ENCODE measurements at places on chromosomes 2 and 18.

DNA sequence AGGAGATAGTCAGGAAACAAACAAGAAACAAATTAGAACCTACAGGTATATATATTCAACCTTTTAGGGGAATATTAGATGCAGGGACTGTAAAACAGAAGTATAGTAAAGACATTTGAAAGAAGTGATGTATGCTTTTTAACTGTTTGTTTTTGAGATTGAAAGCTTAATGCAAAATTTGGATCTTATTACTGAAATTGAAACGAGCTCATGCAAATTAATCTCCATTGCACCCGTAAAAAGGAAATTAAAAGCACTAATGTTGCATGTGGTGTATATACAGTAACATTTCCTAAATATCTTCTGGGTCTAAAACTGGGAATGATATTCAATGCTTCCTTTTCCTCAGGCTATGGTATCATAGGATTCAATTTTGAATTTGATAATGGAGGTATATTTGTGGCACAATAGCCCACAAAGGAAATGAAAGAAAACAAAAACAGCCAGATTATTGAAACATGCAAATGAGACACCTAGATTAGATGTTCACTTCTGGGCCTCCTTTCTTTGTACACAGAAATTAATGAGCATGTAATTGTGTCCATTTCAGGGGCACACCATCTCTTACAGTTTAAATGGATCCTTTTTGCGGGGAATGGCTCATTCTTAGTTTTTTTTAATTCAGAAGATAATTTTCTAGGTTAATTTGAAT is 1.6 kb upstream of the ELOA2 start:
- DNase-seq = no peak

- DNase-seq = no peak
Measured at GRCh38 chr18:30135938-30136337, 906.6 kb downstream of the DSC3 start.

- DNase-seq = no peak
Measured at GRCh38 chr2:27527182-27527581, 30.5 kb downstream of the GCKR start.

DNA sequence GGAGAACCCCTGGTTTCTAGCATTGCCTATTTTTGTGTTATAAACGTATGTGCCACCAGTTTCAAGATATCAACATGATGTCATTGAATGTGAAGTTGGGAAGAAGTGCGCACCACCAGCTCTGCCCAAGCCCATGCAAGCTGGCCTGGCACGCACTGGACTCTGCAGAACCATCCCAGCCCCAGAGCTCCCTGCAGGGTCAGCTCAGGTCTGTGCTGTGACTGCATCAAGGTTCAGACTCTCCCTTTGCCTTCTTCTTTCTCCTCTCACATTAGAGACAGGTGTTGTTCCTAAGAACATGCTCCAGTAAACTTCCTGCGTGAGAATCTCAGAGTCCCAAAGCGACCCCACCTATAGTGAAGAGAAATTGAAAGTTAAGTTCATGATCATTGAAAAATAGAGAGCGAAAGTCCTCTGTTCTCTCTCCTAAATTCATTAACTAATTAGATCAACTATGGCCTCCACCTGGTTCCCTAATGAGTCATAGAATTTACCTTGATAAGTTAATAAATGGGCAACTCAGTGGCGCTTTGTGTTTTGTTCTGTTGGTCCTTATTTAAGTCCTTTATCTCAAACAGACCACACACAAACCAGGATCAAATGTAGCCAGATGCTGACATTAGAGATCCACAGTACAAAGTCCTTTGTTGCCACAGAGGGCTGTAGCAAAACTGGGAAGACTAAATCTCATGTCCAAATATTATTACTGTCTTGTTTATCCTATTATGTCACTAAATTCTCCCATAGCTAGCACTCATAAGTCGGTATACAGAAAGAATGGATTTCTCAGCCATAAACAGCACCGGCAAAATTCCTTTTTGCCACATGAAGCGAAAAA is 432.3 kb downstream of the STK39 start:
- DNase-seq = no peak

DNA sequence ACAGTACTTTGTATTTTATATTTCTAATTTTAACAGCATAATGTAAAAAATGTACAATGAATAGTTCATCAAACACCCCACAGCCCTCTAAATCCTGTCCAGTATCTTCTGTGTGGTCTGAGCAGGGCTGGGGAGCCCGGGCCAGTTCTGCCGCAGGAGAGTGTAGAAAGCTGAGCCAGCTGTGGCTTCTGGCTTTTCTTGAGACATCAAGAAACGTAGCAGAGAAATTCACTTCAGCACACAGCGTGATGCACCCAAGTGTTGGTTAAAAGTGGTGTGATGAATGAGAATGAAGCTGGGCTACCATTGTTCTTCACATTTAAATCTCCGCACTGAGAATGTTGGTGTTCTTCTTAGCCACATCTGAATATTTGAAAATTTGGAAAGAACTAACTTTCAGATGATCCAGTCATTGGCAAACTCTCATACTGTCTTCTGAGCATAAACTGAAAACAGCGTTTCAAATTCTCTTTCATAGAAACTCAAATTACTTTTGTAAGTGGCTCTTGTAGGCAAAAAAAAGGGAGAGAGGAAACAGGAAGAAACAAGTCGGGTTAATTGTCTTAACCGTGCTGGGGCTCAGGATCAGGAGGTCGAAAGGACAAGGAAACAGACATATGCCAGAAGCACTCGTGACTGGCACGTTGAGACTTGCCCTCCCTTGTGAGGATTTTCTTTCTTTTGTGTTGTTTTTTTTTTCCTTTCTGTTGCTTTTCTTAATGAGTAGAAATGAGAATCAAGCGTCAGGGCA is 23.4 kb upstream of the TMEM87B start:
- no peak for DNase-seq

DNA sequence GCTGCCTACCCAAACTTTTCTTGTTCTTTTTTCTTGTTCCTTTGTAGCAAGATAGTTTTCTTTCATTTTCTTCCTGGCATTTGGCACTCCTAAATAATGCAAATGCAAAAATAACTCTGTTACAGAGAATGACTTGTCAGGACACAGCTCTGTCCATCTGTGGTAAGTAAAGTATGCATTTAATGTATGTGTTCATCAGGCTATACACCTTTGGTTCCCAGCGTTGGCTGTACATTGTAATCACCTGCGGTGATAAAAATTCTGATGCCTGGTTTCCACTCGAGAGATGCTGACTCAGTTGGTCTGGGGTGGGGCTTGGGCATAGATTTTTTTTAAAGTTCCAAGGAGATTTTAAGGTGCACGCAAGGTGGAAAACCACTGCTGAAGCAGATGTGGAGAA is at the start of gene SERPINB13:
Gene SERPINB13, plus strand, starts transcription at position 378 of the 400 bp plus-strand sequence. CDS start 1,325 bp downstream, outside the sequence.
- DNase-seq = no peak

GRCh38 chr2:1744446-1745170 is at the start of gene PXDN:
TSS of gene PXDN (minus strand) at chr2:1744515. CDS start at chr2:1744455, 60 bp downstream.
- DNase-seq = no peak

- DNase-seq = no peak
Measured at GRCh38 chr2:181022652-181023051, 42.2 kb downstream of the UBE2E3 start.

DNA sequence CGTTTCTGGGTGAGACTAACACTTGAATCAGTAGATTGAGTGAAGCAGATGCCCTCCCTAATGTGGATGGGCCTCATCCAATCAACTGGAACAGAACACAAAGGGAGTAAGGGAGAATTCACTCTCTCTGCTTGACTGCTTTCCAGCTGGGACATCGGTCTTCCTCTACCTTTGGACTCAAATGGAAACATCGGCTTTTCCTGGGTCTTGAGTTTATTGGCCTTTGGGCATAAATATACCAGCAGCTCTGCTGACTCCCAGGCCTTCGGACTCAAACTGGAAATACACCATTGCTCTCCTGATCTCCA is 311.6 kb downstream of the STK39 start:
- no peak for DNase-seq

DNA sequence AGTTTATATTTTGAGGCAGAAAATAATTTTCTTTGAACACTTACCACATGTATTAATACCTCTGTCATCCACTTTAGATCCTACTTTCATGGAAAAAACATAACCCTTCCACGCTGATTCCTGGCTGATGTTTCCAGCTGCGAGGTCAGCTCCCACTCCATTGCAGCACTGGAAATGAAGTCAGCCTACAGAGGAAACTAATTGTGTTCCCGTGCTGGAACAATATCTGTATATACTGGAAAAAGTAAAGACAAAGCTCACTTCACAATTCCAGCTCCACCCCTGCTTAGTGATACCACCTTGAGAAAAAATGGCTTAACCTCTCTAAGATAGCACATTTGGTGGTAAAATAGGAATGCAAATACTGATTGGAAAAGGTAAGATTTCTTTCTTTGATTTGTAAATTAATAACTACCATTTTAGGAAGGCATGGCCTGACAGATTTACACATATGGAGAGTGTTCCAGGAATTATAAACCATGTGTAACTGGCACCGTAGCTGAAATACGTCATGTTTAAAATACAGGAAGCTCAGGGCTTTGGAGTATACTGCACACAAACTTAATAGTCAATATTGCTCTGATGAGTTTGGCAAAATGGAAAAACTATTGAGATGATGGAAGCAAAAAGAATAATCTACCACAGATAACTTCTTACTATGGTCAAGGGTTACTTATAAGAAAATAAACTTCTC is 90.0 kb downstream of the TRIB2 start:
- no peak for DNase-seq

- DNase-seq = no peak
Measured at GRCh38 chr2:79831961-79832360, 319.1 kb downstream of the CTNNA2 start.

- no peak for DNase-seq
Measured at GRCh38 chr2:151200844-151201243, 60.8 kb downstream of the RBM43 start.

DNA sequence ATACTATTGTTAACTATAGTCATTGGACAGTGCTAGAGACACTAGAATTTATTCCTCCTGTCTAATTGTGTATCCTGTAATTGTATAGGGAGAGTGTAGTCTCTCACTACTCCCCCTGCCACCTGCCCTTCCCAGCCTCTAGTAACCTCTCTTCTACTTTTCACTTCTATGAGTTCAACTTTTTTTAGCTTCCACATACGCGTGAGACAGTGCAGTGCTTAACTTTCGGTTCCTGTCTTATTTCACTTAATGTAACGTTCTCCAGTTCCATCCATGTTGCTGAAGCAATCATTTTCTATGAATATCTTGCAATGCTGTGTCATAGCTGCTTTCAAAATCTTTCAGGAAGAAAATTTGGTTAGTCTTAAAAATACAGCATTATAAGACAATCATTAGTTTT is 22.8 kb upstream of the RUFY4 start:
- no peak for DNase-seq

GRCh38 chr2:101356055-101356454 is 31.2 kb downstream of the CREG2 start:
- no peak for DNase-seq

GRCh38 chr2:10966056-10966455 is 54.3 kb downstream of the KCNF1 start:
- DNase-seq = no peak

- DNase-seq = no peak
Measured at GRCh38 chr18:47512056-47512455, 260.6 kb upstream of the SKOR2 start.

DNA sequence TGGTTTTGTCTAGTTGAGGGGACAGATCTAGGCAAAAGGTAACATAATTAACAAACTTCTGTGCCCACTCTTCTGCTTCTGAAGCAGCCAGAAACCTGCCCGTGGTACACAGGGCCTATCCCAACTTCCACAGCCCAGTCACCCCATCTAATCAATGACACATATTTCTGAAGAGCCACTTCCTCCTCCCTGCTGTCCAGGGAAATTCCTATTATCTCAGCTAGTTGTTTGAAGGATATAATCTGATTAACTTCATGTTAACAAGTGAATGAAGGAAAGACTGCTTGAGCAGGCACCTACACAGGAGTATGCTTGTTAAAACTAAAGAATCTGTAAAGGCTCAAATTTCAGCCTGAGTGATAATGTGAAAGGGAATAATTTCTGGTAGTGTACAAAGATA is 61.4 kb downstream of the CCDC148 start:
- no peak for DNase-seq

GRCh38 chr2:80333886-80334285 is 29.3 kb upstream of the LRRTM1 start:
- DNase-seq = no peak

- DNase-seq = no peak
Measured at GRCh38 chr2:172285010-172285621, 142.3 kb upstream of the ITGA6 start.

GRCh38 chr2:73528688-73529087 is 113.5 kb downstream of the NAT8 start:
- no peak for DNase-seq

DNA sequence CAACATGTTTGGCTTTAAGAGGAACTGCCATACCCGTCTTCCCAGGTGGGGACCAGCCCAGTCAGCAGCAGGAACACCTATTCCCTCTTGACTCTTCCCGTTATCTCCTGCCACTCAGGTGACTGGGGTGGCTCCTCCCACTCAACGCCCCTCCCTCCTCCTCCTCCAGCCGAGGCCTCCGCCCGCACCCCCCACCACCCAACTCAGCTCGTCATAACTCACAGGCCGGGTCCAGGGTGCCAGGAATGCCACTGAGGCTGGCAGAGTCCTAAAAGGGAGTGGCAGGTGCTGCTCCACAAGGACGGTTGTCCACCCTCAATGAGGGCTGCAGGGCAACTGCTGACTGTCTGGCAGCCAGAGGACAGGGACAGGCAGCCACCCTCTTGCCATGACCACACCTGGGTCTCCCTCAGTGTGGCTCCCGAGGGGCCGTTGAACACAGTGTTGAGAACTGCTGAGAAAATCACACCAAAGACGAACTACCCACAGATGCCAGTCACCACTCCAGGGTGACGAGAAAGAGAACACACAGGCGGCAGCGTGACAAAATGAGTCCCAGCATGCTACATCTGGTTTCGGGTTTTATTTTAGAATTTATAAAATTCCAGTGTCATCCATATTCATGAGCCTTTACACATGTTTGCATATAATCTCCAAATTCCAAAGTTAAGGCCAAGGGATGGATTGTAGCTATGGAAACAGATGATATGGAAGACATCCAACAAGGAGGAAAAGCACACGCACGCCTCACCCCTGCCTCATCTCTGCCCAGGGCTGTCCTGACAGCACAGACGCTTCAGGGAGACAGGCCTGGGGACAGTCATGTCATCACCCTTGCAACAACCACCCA is 38.5 kb downstream of the ANO7 start:
- no peak for DNase-seq

DNA sequence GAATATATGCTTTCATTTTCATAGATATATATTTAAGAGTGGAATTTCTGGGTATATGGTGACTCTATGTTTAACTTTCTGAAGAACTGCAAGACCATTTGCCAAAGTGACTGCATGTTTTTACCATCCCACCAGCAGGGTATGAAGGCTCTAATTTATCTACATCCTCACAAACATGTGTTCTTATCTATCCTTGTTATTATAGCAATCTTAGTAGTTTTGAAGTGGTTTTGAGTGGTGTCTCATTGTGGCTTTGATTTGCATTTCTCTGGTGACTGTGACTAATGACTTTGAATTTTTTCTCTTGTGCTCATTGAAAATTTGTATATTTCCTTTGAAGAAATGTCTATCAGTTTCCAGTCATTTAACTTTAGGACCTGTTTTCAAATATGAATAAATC is 310.2 kb upstream of the NRP2 start:
- DNase-seq = no peak

DNA sequence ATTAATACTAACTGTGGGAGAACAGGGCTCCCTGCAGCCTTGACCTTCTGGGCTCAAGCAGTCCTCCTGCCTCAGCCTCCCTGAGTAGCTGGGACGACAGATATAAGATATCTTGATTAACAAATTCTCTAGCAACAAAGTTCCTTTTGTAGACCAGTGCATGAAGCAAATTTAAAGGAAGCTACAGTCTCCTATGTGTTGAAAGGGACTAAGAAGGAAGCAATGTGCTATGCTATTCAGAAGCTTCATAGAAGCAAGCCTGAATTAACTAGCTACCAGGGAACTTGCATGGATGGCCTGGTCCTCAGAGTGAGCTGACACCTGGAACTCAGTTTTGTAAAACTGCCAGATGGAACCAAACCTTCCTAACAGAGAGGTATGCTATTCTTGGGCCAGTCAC is 33.2 kb downstream of the RAPH1 start:
- no peak for DNase-seq

Data from right renal pelvis (tissue), 4 donors.